ENCODE measurements at places on chromosomes 11 and 22.
A peak's percentile ranks its signal among the peaks of the same experiment; 100 is the strongest.

- no peak for DNase-seq
These were observed 35.4 kb downstream of the NFAM1 start for GRCh38 chr22:42396621-42397331.

GRCh38 chr22:39349967-39350726, at the start of gene SYNGR1:
Gene SYNGR1 (plus strand): TSS chr22:39349991. CDS start chr22:39350011, 20 bp downstream.
- DNase-seq = no peak

GRCh38 chr11:90391756-90392155, 168.9 kb upstream of the CHORDC1 start:
- DNase-seq = no peak

DNA sequence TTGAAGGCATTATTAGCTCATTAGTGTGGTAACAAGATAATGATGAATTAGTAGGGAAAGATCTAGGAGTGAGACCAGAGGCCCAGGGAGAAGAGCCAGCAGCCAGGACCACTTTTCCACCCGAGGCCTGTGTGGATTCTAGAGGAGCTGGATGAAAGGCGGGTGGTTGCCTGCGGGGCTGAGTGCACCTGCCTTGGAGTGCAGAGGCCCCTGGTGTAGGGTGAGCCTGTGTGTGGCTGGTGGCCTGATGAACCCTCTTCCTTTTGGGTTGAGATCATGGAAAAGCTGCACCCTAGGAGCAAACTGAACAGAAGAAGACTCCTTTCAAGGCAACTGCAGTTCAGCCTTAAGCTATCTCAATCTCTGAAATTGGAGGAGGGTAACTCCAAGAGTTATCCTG, 5.9 kb upstream of the TP53AIP1 start:
- DNase-seq = no peak

DNA sequence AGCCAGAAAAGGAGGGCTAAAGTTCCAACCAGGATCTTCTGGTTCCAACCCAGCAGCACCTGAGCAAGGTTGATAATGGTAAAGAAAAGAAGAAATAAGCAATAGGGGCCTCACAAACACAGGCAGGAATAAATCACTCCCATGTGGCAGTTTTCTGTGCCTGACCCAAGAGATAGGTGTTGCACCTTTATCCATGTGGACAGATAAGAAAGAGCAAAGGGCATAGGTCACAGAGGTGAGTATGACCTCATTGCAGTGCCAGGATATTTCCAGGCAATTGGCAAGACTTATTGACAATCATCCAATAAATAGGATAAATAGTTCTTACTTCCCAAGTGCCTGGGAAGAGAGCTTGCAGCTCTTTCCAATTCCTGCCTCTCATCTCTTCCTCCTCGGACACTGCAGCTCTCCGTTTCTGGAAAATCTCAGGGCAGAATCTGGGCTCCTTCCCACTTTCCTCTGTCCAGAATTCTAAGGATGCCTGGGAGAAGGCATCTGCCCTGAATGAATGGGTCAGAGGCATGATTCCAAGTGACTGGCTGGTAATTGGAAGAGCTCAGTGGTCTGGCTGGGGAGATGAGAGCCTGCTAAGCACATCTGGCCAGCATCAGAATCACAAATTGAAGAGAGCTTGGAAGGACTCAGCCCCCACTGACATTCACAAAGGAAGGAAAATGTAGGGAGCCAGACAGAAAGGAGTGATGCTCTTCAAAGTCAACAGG, 14.5 kb upstream of the LRRC55 start:
- DNase-seq = no peak

DNA sequence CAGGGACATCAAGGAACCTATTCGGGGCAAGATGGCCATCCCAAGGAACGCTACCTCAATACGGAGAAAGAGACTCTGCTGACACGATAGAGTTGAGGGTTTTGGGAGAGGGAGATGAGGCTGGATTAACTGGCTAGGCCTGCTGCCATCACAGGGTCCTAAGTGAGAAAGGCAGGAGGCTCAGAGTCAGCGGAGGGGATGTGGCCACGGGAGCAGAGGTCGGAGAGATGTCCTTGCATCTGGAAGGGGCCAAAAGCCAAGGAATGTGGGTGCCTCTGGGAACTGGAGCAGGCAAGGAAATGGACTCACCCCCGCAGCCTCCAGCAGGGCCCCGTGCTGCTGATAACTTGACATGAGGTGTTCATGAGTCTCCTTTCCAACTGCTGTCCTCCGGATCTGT, 31.0 kb upstream of the RFPL3 start:
- DNase-seq = no peak

GRCh38 chr22:38970551-38970950, 11.6 kb upstream of the APOBEC3B start:
- DNase-seq = no peak

DNA sequence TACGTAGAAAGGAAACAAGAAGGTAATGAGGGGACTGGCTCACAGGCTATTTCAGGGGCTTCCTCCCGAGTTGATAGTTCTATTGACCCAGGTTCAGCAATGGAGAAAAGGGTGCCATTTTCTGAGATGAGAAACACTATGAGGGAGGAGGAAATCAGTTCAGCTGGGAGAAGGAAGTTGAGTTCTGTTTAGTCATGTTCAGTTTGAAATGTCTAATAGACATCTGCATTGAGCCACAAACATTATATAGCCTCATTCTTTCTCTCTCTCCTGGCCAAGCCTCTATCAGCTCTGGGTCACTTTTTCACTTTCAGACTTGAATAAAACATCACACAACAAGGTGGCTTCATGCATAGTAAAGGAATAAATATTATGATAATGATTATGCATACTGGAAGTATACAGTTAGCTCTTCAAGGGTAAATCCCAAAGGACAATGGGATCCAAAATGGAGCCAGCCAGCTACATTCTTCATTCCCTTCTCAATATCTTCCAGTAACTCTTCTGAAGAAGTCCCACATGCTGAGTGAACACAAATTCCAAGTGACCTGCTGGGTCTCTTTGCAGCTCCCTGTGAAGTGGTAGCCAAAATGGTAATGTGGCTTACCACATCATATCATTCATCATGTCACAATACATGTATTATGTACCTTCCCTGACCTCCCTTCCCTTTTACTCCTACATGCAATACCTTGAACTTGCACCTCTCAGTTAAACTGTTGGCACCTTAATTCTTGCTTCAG, 80.9 kb upstream of the CD44 start:
- no peak for DNase-seq

- DNase-seq = no peak
These were observed 1312.9 kb downstream of the FAM181B start for GRCh38 chr11:81420668-81421250.

- DNase-seq = no peak
These were observed 45.7 kb downstream of the SCUBE1 start for GRCh38 chr22:43297270-43298061.

DNA sequence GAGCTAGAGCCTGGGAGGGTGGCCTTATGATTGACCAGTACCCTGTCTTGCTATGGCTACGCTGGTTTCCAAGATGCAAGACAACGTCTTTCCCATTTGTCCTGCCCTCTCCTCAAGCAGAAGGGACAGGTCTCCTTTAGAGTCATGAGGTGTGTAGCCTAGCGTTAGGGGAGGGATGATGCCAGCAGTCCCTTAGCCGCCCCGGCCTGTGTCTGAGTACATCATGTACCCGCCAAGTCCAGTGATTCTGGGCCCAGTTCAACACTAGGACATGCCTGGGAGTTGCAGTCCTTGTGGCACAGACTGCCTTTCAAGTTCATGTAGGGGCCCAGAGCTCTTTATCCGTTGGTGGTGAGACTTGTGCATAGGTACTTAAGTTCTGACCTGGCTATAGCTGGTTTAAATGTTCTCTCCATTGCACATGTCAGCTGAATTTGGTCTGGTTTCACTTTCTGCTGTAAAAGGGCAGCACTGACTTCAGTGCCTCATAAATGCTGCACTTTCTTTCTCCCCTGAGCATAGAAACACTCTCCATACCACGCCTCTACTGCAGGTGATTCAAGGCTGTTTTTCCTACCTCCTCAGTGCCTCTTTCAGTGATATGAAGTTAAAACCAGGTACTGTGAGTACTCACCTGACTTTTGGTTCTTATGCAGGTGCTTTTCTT, 151.1 kb downstream of the METTL15 start:
- no peak for DNase-seq

- no peak for DNase-seq
These were observed 6.7 kb downstream of the TRPT1 start for GRCh38 chr11:64219354-64219684.

- no peak for DNase-seq
These were observed 1.4 kb downstream of the OTOG start for GRCh38 chr11:17548444-17548843.

GRCh38 chr11:31863170-31863832, 52.2 kb upstream of the PAX6 start:
- DNase-seq = no peak

GRCh38 chr22:41347066-41347859, 34.5 kb upstream of the TEF start:
- DNase-seq = no peak

DNA sequence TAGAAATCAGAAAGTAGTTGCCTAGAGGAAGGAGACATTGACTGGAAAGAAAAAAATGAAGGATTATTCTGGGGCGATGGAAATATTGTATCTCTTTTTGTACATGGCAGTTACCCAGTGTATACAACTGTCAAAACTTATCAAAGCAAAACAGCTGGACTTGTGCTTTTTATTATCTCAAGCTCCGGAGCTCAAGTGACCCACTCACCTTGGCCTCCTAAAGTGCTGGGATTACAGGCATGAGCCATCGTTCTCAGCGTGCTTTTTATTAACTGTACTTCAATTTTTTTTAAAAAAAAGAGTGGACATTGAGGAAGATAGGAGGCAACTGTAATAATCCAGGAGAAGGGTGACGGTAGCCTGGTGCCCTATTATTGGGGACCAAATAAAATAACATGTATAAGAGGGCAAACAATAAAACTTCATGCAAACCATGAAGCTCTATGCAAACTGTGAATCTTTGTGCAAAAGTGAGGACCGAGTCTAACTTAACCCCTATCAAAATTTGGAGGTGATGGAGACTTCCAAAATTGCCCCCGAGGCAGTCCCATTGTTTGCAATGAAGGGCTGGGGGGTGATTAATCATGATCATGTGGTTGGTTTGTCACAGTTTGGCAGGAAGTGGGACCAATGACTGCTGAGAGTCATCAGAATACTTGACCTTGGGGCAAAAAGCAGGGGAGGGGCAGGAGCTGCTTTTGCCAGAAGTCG, 23.5 kb downstream of the FZD4 start:
- peak; percentile 78 for DNase-seq

GRCh38 chr11:112652786-112653390, 308.3 kb upstream of the NCAM1 start:
- DNase-seq = no peak

GRCh38 chr22:27799015-27799826, 2.3 kb downstream of the MN1 start:
- DNase-seq = no peak

GRCh38 chr11:86589856-86590589, 82.4 kb downstream of the ME3 start:
- DNase-seq = no peak

- no peak for DNase-seq
These were observed 6.2 kb downstream of the YDJC start for GRCh38 chr22:21623648-21623970.

DNA sequence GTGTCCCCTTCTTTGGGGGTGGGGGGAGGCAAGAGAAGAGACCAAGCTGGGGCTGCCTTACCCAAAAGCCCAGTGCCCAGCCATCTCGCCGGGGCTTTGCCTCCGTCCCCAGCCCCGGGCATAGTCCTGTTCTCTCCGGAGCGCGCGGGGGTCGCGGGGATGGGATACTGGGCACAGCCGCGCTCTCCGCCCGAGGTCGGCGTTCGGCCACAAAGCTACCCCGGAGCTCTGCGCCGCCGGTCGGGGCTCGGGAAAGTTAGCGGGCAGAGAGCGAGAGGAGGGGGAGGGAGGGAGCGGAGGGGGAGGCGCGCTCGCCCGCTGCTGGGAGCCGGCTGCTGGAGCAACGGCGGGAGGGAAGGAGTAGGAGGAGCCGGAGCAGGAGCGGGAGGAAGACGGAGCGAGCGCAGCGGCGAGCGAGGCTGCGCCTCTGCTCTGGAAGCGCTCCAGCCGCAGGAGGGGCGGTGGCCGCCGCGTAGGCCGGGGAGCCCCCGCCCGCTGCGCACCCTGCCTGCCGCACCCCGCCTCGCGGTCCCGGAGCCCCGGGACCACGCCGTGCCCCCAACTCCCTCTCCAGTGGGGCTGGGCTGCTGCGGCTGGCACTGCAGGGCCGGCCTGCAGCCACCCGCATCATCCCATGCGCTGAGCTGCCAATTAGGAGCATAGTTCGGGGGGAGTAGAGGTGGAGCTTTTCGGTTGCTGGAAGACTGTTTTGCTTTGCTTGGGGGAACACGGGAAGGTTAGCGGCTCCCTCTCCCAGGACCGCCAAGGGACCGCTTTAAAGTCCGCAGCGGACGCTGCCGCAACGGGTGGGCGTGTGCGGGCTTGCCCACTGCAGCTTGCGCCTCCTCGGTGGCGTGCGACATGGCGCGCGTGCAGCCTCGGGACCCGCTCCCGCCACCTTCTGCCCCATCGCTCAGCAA, at the start of gene SCN4B:
SCN4B (minus strand) TSS at position 272 of the 920 bp plus-strand sequence; CDS start at position 122, 150 bp downstream.
- peak; percentile 54 for DNase-seq

DNA sequence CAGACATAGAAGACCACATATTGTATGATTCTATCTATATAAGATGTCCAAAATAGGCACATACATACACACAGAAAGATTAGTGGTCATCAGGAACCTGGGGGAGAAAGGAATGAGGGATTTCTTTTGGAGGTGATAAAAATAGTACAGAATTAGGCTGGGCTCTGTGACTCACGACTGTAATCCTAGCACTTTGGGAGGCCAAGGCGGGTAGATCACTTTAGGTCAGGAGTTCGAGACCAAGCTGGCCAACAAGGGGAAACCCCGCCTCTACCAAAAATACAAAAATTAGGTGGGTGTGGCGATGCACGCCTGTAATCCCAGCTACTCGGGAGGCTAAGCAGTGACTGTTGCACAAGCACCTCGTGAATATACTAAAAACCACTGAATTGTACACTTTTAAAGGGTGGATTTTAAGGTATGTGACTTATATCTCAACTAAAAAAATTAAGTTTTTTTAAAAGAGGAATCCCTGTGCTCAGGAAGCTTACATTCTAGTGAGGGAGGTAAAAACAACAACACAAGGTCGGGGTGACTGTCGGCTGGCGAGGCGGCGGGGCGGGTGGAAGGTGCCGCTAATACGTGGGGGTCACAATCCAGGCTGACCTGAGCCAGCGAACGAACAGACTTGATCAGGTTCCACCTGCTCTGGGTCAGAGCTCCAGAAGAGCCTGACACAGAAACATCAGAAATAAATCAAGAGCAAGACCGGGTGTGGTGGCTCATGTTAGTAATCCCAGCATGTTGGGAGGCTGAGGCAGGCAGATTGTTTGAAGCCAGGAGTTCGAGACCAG, 25.3 kb upstream of the TESMIN start:
- DNase-seq = no peak

GRCh38 chr11:76152086-76152681, 54.1 kb downstream of the WNT11 start:
- peak; percentile 80 for DNase-seq

- no peak for DNase-seq
These were observed 42.2 kb downstream of the UBASH3B start for GRCh38 chr11:122697636-122698167.

GRCh38 chr11:2508793-2509192, 64.0 kb downstream of the KCNQ1 start:
- no peak for DNase-seq

- no peak for DNase-seq
These were observed 433.2 kb downstream of the TBC1D22A start for GRCh38 chr22:47195484-47196165.

- no peak for DNase-seq
These were observed 437.8 kb upstream of the CADM1 start for GRCh38 chr11:115942011-115942410.

- DNase-seq = peak; percentile 44
These were observed 22.9 kb downstream of the RAB38 start for GRCh38 chr11:88152381-88152780.
